ENCODE measurements at places on chromosomes 1 and 21. TPM values are rescaled to one million over a fixed set of nuclear protein-coding genes. Genes with fewer than 3 reads are reported as not detected.
A peak's percentile ranks its signal among the peaks of the same experiment; 100 is the strongest.

Gene TAS1R1
- not detected for total RNA-seq

DNA sequence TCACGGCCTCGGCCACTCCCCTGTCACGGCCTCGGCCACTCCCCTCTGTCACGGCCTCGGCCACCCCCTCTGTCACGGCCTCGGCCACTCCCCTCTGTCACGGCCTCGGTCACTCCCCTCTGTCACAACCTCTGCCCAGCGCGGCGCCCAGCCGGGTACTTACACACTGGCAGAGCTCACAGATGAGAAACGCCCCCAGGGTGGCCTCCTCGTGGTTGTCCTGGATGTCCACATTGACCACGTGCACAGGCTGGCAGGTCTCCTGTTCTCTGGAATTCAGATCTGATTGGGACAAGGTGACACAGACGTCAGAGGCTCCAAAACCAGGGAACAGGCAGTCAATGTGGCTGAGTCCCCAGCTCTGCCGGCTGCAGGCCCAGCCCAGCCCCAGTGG lies 3.3 kb upstream of the TMEM240 start:
- peak; percentile 81 for DNase-seq

Gene NMNAT2
- total RNA-seq: not detected

GRCh38 chr1:53296117-53296749 lies 31.6 kb downstream of the LRP8 start:
- DNase-seq: no peak

Gene GJA9
- not detected for total RNA-seq

- DNase-seq: no peak
Observed at GRCh38 chr1:69221524-69221923, 346.2 kb upstream of the LRRC7 start.

Gene DENND4B
- 103 TPM for total RNA-seq

- DNase-seq: no peak
Observed at GRCh38 chr1:101136739-101137138, 100.1 kb upstream of the S1PR1 start.

Gene SLC35F3
- 0.40 TPM for total RNA-seq

DNA sequence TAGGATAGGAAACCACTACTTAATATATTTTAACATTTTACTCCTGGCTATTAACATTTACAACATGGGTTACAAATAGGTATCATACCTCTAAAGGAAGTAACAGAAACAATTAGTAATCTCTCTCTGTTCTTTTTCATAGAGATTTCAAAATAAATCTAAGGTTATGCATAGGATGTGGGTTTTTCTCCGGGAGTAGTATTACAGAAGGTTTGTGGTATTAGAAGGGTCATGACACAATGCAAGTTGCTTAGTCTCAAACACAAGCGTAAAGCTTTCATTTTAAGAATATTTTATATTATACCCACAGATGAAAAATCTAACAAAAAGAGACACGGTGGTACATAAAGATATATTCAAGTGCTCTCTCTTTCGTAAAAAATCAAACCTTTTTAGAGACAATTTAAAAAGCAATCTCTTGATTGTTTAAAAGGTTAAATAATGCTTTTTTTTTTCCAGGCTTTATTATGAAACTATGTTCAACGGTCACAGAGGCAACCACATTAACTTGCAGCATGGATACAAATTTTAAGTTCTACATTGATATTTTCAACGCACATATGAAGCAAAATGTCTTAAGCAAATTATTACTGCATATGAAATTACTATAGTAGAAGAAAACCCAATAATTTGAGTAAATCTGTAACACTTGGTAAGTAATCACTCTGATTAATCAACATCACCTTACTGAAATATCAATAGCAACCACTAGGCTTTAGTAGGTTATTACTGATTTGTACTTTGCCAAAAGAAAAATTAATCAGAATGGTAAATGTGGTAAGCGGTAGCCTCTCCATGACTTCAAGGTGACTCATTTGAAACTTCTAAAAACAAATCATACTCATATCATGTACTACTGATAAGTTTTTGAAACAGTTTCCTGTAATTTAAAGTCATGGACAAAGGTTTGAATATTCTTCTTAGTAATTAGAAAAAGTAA lies 97.4 kb upstream of the GFI1 start:
- no peak for DNase-seq

DNA sequence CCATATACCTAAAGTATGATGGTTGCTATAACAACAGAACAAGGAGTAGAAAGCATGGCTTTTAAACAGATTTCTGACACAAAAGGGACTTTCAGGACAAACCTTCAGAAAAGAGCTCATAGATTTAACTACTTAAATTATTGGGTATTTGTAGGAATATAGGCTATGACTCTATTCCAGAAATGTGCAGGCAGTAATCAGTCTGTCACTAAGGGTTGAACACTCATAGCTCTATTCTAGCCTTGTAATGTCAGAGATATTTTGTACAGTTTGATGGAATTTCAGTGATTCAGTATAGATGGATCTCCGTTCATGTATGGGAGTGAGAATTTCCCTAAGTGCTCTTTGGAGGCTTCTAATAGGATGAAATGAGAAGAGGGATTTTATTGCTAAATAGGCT lies 82.8 kb downstream of the EXTL2 start:
- DNase-seq: no peak

- DNase-seq: no peak
Observed at GRCh38 chr21:22456241-22456640, 1458.0 kb downstream of the NCAM2 start.

- DNase-seq: no peak
Observed at GRCh38 chr21:39452970-39453342, 1.2 kb downstream of the SH3BGR start.

Data from upper lobe of left lung (tissue), 6 donors.